A549 treated with ZK216348 at 1 μM for 4 hours (cell line): ENCODE measurements at places on chromosomes 3 and 15. TPM values are rescaled to one million over a fixed set of nuclear protein-coding genes. Genes with fewer than 3 reads are reported as not detected.

The CTXN2 gene
- not detected in 5 replicates for total RNA-seq

The PARP15 gene
- not detected in 5 replicates for total RNA-seq

The SKOR1 gene
- 0.05 to 0.08 TPM (median 0.06 TPM) in 4 of 5 replicates, not detected in the other for total RNA-seq

The SV2B gene
- 0.02 to 0.20 TPM (median 0.06 TPM) in 5 replicates for total RNA-seq

The PLAAT1 gene
- total RNA-seq, result 0.18 TPM in 1 of 5 replicates, not detected in the others

The CEMIP gene
- total RNA-seq, result 0.82 to 1.8 TPM (median 1.2 TPM) in 5 replicates

The IL12A gene
- 0.94 to 2.0 TPM (median 1.0 TPM) in 5 replicates for total RNA-seq

The SPTBN5 gene
- 0.08 to 0.37 TPM (median 0.32 TPM) in 5 replicates for total RNA-seq

The DAZL gene
- not detected in 5 replicates for total RNA-seq

The MYLK gene
- 14.2 to 20.7 TPM (median 15.1 TPM) in 5 replicates for total RNA-seq

The LYZL4 gene
- total RNA-seq, result not detected in 5 replicates

The ARPIN gene
- total RNA-seq, result 8.9 to 13.5 TPM (median 11.4 TPM) in 5 replicates

The CLSTN2 gene
- total RNA-seq, result 0.01 to 0.05 TPM (median 0.02 TPM) in 5 replicates

The LINGO1 gene
- 5.3 to 12.5 TPM (median 10.7 TPM) in 5 replicates for total RNA-seq

The GOLGA6B gene
- total RNA-seq, result 0.15 to 0.16 TPM in 2 of 5 replicates, not detected in the others

The C3orf62 gene
- 1.7 to 2.6 TPM (median 2.0 TPM) in 5 replicates for total RNA-seq
